ENCODE measurements at places on chromosomes 6 and 20.
A peak's percentile ranks its signal among the peaks of the same experiment; 100 is the strongest.

DNA sequence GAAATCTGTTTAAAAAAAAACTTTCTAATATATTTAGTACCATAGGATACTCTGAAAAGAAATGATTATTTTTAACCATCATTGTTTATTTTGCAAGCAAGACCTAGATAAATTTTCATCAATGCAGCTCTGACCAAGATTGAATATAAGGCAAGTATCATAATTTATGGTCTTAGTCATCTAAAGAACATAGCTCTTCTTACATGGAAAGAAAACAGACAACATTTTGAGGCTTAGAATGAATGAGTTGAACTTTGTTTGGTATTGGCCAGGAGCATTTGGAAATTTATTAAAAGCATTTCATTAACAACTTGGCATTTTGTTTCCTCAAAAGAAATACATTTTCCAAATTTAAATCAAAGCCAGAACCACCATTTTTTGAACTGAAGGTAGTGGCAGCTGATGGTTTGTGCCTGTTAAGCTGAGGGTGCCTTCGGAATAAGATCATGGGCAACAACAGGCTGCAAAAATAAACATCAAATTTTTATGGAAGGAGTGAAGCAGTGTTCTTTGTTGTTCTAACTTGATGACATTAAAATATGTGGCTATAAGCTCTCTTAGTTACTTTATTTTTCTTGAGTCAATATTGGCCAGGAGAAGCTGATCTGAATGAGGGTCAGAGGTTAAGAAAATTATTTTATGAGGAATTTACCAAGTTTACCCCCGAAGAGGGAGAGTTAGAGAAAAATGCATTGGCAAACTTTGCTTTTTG, 6.7 kb upstream of the ATXN1 start:
- no peak for DNase-seq

GRCh38 chr6:65231616-65232015, 475.4 kb downstream of the EYS start:
- no peak for DNase-seq

DNA sequence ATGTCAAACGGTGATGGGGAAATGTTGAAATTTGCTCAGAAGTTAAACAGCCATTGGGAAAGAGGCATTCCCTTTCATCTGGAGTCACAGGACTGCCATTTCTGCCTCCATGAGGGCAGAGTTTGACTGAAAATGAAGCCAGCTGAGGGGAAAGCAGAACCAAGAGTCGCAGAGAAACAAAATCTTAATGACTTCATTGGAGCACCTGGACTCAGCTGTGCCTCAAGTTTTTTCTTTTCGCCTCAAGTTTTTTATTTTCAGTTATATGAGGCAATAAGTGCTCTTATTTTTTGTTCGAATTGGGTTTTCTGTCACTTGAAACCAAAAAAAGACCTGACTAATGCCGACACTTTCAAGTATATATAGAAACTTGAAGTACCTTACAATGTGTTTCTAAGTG, 161.3 kb downstream of the PKHD1 start:
- DNase-seq = no peak

GRCh38 chr6:146805546-146806325, 207.0 kb downstream of the ADGB start:
- no peak for DNase-seq

GRCh38 chr6:41675992-41676391, 37.7 kb downstream of the MDFI start:
- DNase-seq = no peak

GRCh38 chr6:153503810-153504209, 372.7 kb upstream of the RGS17 start:
- no peak for DNase-seq

DNA sequence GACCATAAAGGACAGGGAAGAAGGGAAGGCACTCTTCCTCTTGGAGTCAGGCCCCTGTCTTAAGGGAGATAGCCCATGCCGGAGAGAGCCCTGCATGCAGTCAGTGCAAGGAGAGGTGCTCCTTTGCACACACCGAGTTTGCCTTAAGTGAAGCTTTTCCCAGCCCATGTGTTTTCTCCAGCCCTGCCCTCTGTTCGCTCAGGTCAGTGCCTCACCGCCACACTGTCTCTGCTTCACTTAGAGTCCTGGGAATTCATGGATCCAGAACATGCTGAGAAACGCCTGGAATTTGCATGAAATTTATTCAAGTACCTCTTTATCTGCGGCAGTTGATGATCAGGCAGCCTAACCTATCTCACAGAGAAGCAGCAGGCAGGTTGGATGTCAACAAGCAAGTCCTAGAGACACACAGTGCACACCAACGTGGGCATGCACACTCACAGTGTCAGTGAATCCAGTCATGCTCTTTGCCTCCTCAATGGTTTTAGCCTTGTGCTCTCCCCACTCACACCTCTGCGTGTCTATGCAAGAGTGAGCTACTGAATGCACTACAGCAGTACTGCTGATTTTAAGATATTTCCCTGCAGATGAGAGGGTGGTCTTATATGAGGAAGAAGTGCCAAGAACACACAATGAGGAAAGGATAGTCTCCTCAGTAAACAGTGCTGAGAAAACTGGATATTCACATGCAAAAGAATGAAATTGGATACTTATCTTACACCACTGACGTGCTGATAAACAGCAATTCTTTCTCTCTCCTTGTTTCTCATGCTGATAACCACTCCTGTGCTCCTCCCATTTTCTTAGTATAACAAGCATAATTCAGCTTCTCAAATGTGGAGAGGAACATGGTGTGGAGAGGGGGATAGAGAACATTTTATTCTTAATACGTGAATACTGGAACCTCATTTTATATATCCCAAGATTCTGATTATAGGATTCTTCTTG, 295.1 kb upstream of the CDYL start:
- DNase-seq = no peak

DNA sequence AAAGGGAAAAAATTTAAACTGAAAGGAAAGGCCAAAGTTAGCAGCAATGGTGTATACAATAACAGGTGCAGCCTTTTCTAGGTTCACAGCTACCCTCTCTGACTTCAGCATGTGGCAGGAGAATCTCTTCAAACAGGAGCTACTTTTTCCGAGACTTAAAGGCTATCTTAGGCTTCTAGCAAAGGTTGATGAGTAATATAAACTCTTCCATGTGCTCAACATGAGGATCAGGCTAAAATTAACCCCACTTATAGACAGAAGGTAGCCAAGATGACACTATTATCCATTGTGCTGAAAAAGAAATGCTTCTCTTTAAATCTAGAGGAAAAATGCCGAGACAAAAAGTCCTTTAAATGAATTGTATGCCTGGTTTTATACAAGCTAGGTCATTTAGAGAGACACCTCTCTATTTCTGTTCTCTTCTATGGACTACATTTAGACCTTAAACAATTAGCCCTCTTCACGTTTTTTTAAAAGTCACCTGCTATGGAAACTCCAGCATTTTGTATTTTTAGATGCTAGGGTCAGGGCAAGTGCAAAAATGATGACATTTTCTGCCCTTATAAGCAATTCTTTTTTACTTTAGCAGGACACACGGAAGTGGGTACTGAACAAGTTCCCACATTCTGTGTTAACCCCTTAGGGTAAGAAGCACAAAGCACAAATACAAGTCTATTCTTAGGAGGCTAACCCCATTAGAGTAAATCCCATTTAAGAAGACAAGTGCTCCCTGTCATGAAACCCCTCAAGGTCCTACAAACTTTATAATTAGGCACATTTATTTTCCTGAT, 216.8 kb upstream of the CITED2 start:
- DNase-seq = no peak

GRCh38 chr6:100877851-100878250, 3.3 kb downstream of the ASCC3 start:
- DNase-seq = no peak

GRCh38 chr20:9141921-9142320, 73.0 kb downstream of the PLCB4 start:
- no peak for DNase-seq

- no peak for DNase-seq
Measured at GRCh38 chr6:113508249-113508648, 348.9 kb upstream of the MARCKS start.

DNA sequence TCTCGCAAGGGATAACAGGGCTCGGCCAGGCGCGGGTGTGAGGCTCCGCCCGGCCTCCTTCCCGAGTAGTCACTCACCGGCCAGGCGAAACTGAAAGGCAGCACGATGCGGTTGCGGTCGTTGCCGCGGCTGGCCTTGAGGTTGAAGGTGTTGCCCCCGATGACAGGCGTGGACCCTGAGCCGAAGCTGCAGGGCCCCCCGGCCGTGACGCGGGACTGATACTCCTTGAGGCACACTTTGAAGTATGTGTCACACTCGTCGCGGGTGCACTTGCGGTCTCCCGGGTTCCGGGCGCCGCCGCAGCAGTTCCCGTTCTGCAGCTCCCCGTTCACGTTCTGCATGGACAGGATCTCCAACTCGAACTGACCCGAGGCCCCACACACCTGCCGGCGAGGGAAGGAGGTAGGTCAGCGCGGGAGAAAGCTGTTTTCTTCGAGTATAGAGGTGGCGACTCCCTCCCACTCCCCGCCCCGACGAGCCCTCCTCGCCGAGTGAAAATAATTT, 1.1 kb downstream of the JAG1 start:
- peak; percentile 67 for DNase-seq

- DNase-seq = no peak
Measured at GRCh38 chr20:35215066-35215956, 11.2 kb upstream of the MMP24 start.

DNA sequence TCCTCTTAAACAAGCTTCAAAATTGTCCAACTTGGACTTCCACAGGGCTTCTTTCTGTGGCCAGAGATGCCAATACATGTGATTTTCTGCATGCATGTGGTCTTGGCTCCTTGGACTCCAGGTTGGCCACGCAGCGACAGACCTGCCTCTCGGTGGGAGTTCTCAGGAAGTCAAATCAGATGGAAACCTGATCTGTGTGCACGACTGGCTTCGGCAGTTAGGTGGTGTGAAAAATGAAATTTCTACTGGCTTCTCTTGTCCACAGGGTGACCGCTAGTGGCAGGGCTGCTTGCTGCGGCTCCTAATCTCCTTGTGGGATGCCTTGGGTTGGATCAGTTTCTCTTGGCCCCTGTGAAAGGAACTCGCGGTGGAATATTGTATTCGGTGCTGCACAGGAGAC, 57.3 kb downstream of the PHACTR3 start:
- no peak for DNase-seq

- DNase-seq = no peak
Measured at GRCh38 chr6:44232676-44233566, 9.5 kb downstream of the SLC29A1 start.

DNA sequence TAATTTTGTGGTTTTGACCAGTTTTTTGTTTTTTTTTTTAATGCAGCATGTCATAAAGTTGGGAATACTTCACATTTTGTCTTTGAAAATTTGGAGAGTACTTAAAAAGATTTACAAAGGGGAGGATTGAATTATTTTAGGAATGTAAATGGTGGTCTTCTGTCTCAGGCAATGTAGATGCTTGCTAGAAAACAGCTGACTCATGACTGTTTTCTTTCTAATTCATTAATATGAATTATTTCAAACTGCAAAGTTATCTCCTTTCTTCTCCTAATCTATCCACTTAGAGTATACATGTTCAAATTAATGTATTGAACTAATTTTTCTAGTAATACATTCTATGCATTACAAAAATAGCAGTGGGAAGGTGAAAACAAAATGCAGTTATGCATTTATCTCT, 24.9 kb downstream of the HCRTR2 start:
- no peak for DNase-seq

DNA sequence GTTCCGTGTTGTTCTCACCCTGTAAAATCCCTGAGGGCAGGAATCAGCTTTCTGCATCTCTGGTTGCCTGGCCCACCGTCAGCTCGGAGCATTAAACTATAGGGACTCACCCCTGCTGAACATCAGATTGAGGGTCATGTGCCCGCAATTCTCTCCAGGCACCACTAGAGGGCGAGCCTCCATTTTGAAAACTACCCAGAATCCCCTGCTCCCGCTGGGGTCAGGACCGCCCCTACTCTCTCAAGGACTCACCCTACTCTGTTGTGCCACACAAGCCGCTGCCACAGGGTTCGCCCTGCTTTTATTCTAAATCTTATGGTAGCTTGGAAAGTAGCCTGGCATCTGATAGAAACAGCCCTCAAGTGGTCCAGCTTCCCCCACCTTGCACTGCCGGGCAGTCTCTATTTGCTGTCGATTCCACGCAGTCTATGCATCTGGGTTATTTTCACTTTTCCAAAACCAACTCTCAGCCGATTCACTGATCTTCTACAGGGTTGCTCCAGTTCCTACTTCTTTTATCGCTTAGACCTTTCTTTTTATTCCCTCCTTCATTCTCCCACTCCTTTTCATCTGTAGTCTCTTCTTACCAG, 244.1 kb upstream of the QKI start:
- no peak for DNase-seq

GRCh38 chr6:99338188-99338587, 11.3 kb downstream of the FAXC start:
- DNase-seq = no peak

GRCh38 chr20:35739294-35740163, 2.5 kb downstream of the RBM39 start:
- DNase-seq = no peak

- DNase-seq = no peak
Measured at GRCh38 chr20:10313215-10313614, 94.6 kb downstream of the SNAP25 start.

DNA sequence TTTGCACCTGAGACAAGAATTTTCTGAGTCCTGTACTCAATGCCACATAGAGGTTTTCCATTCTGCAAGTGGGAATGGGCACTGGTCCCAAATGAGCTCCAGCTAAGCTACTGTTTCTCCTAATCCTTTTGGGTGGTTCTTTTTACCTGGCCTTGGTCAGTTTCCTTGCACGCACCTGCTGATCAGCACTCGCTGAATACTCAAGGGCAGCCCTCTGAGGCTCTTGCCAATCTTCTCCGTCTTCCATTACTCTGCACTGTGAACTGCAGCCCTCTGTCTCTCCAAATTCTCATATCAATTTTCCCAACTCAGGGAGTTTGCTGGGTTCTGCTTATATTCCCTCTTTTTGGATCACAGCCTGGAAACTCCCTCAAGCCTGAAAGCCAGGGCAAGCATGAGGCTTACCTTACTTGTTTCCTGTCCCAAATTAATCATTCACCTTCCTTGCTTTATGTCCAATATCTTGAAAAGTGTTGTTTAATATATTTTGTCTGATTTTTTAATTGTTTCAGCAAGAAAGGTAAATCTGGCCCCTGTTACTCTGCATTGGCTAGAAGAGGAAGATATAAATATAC, 138.0 kb upstream of the TBX18 start:
- no peak for DNase-seq

All from right forelimb (tissue), 1 donor.